Activated T-cell treated with anti-CD3 and anti-CD28 coated beads, Interleukin-2, amount 50 U/mL, for 72 hours (primary cell): ENCODE measurements at places on chromosomes 3 and 15. TPM values are rescaled to one million over a fixed set of nuclear protein-coding genes. Genes with fewer than 3 reads are reported as not detected.

GRCh38 chr3:105616374-105617121 is 249.8 kb downstream of the ALCAM start:
- H3K27me3 ChIP-seq = no peaks in the 10 kb centered on the region
- H3K4me3 ChIP-seq = no peak overlapping the region
- no peaks in the 10 kb centered on the region for H3K4me1 ChIP-seq
- no peaks in the 10 kb centered on the region for H3K36me3 ChIP-seq

GRCh38 chr3:76096036-76096435 is 310.7 kb upstream of the ZNF717 start:
- no peaks in the 10 kb centered on the region for H3K36me3 ChIP-seq
- DNase-seq = no peak
- H3K4me1 ChIP-seq = no peaks in the 10 kb centered on the region

GRCh38 chr15:90762109-90762508 is 45.0 kb downstream of the BLM start:
- peak overlapping the region; percentile 20 for H3K27ac ChIP-seq
- no peak for DNase-seq
- H3K36me3 ChIP-seq = peaks cover 11% of the 10 kb centered on the region
- H3K4me1 ChIP-seq = no peaks in the 10 kb centered on the region
- H3K27me3 ChIP-seq = no peaks in the 10 kb centered on the region

DNA sequence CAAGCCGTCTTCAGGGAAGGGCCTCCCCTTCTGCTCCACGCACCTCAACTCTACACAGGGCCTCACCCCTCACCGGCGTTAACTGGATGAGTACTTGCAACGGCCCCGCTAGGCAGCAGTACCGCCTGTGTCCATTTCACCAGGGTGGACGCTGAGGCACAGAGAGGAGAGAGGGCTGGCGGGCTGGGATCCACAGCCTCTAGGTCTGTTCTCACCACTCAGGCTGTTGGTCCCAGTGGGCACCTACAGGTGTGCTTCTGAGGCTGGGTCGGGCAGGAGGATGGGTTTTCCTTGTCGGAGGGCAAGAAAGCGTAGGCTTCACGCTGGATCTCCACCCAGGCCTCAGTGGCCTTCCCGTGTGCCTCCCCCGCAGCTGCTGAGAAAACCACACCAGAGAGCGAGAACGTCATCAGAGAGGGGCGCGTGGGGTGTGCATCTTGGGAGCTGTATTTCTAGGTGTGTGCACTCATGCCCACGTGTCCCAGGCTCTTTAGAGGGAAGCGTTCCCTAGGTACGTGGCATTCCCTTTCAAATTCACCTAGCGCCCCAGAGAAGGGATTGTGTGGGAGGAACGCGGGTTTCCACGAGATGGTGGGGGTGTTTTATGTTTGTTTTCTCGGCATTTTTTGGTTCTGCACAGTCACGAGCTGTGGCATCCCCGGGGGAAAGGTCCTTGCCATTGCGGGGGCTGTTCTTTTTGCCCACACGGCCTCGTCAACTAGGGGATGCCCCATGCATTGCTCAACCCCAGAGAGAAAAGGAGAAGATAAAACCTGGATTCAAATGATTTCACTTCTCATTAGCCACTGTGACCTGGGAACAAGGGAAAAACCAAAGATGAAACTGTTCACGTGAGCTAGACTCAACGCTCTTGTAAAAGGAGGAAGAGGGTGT is 67.7 kb downstream of the MGLL start:
- peak overlapping the region; percentile 62 for H3K4me3 ChIP-seq
- peak; percentile 53 for DNase-seq
- H3K4me1 ChIP-seq = peaks cover 45% of the 10 kb centered on the region
- H3K36me3 ChIP-seq = no peaks in the 10 kb centered on the region
- H3K27me3 ChIP-seq = peaks cover 35% of the 10 kb centered on the region

- H3K36me3 ChIP-seq = no peaks in the 10 kb centered on the region
- H3K27me3 ChIP-seq = no peaks in the 10 kb centered on the region
- H3K4me3 ChIP-seq = no peak overlapping the region
- H3K27ac ChIP-seq = no peak overlapping the region
Observed at GRCh38 chr15:90171623-90172022, 29.5 kb upstream of the SEMA4B start.

GRCh38 chr3:38453913-38454177 is 155 bp downstream of the ACVR2B start:
- peaks cover 4% of the 10 kb centered on the region for H3K4me1 ChIP-seq
- no peak for DNase-seq
- peak overlapping the region; percentile 96 for H3K4me3 ChIP-seq
- no peaks in the 10 kb centered on the region for H3K27me3 ChIP-seq
- no peak overlapping the region for H3K27ac ChIP-seq
- peaks cover 8% of the 10 kb centered on the region for H3K36me3 ChIP-seq

GRCh38 chr15:66133247-66133885 is 120.2 kb downstream of the MEGF11 start:
- DNase-seq = no peak
- peaks cover 13% of the 10 kb centered on the region for H3K4me1 ChIP-seq
- H3K27ac ChIP-seq = no peak overlapping the region
- no peaks in the 10 kb centered on the region for H3K36me3 ChIP-seq
- H3K27me3 ChIP-seq = no peaks in the 10 kb centered on the region

DNA sequence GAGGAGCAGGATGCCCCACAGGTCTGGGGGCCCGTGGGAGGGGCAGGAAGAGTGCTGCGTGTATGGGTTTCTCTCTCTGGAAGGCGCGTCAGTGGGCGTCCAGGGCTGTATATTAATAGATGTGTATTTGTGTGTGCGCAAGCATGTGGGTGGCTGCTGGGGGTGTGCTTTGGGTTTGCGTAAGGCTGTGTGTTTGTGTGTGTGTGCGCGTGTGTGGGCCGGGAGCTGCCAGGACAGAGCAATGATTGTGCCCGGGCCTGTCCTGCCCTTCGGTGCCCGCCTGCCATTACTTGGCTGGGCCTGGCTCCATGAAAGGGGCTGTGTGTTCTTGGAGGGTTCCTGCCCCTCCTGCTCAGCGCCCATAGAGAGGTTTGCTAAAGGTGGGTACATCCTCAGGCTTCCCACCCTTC is 16.3 kb downstream of the CSPG4 start:
- H3K27ac ChIP-seq = no peak overlapping the region
- H3K4me1 ChIP-seq = peaks cover 13% of the 10 kb centered on the region
- peaks cover 18% of the 10 kb centered on the region for H3K27me3 ChIP-seq
- DNase-seq = no peak

- no peak for DNase-seq
- no peak overlapping the region for H3K27ac ChIP-seq
- H3K4me1 ChIP-seq = no peaks in the 10 kb centered on the region
Observed at GRCh38 chr3:64141476-64141875, 83.8 kb downstream of the PRICKLE2 start.

GRCh38 chr15:74496648-74497047 is 35.7 kb upstream of the UBL7 start:
- no peaks in the 10 kb centered on the region for H3K27me3 ChIP-seq
- H3K36me3 ChIP-seq = peaks cover 2% of the 10 kb centered on the region
- H3K27ac ChIP-seq = no peak overlapping the region

GRCh38 chr3:148211725-148212124 is 486.0 kb upstream of the AGTR1 start:
- H3K4me3 ChIP-seq = no peak overlapping the region
- H3K36me3 ChIP-seq = no peaks in the 10 kb centered on the region
- no peak overlapping the region for H3K27ac ChIP-seq
- DNase-seq = no peak

DNA sequence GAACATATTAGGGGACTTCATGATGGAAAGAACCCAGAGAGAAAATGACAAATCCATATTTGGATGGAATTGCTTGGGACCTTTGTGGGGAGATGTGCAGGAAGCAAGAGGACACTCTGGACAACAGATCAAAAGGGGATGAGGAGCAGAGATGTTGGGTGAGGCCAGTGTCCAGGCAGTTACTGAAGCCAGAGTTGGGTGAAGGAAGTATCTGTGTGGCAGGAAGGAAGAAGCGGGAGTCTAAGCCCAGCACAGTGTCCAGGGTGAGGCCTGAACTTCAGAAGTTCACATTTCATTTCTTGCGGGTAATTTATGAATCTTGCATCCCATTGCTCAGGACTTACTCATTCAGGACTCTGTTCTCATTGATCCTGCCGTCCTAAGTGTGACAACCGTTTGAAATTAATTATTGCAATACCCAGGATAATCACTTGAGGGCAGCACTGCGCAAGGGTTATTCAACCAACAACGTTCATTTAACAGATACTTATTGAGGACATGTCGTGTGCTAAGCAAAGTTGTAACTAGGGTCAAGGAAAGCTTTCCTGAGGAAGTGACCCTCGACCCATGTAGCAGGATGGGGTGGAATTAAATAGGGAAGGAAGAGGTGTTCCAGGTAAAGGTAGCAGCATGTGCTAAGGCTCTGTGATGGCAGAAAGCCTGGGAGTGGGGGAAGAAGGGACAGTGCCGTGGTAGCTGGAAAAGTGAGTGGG is 61.3 kb upstream of the CMTM8 start:
- peak overlapping the region; percentile 76 for H3K4me3 ChIP-seq
- no peaks in the 10 kb centered on the region for H3K36me3 ChIP-seq
- H3K27ac ChIP-seq = no peak overlapping the region
- H3K27me3 ChIP-seq = peaks cover 5% of the 10 kb centered on the region
- peaks cover 14% of the 10 kb centered on the region for H3K4me1 ChIP-seq
- DNase-seq = peak; percentile 68

DNA sequence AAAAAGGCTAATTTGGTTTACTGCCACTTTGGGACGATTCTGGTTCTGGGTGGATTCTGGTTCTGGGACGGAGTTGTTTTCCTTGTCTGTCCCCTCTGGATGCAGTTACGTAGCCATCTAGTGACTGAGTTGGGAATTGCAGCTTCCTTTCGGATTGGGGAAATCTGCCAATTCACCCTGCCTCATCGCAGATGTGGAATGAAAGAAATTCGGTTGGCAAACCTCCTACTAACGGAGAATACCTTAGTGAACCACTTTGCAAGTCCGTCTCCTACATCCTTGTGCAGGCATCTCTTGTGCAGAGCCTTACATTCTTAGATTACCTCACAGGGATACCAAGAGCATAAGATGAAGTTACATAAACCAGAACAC is 31.5 kb upstream of the AP4E1 start:
- DNase-seq = peak; percentile 81
- peaks cover 20% of the 10 kb centered on the region for H3K27me3 ChIP-seq
- H3K4me3 ChIP-seq = peak overlapping the region; percentile 81
- peaks cover 2% of the 10 kb centered on the region for H3K36me3 ChIP-seq
- peaks cover 70% of the 10 kb centered on the region for H3K4me1 ChIP-seq

- H3K27me3 ChIP-seq = peaks cover 10% of the 10 kb centered on the region
- no peak overlapping the region for H3K4me3 ChIP-seq
- H3K36me3 ChIP-seq = no peaks in the 10 kb centered on the region
- no peak overlapping the region for H3K27ac ChIP-seq
Observed at GRCh38 chr15:96261575-96262034, 68.9 kb upstream of the NR2F2 start.

GRCh38 chr3:43996379-43997301 is 245.0 kb upstream of the TOPAZ1 start:
- H3K36me3 ChIP-seq = peaks cover 3% of the 10 kb centered on the region
- peaks cover 86% of the 10 kb centered on the region for H3K27me3 ChIP-seq
- peaks cover 38% of the 10 kb centered on the region for H3K4me1 ChIP-seq
- DNase-seq = peak; percentile 45
- peak overlapping the region; percentile 90 for H3K4me3 ChIP-seq
- H3K27ac ChIP-seq = peak overlapping the region; percentile 50

- DNase-seq = no peak
- no peaks in the 10 kb centered on the region for H3K4me1 ChIP-seq
- H3K4me3 ChIP-seq = no peak overlapping the region
- H3K27me3 ChIP-seq = no peaks in the 10 kb centered on the region
- no peaks in the 10 kb centered on the region for H3K36me3 ChIP-seq
Observed at GRCh38 chr15:55912982-55913381, 80.4 kb downstream of the NEDD4 start.

DNA sequence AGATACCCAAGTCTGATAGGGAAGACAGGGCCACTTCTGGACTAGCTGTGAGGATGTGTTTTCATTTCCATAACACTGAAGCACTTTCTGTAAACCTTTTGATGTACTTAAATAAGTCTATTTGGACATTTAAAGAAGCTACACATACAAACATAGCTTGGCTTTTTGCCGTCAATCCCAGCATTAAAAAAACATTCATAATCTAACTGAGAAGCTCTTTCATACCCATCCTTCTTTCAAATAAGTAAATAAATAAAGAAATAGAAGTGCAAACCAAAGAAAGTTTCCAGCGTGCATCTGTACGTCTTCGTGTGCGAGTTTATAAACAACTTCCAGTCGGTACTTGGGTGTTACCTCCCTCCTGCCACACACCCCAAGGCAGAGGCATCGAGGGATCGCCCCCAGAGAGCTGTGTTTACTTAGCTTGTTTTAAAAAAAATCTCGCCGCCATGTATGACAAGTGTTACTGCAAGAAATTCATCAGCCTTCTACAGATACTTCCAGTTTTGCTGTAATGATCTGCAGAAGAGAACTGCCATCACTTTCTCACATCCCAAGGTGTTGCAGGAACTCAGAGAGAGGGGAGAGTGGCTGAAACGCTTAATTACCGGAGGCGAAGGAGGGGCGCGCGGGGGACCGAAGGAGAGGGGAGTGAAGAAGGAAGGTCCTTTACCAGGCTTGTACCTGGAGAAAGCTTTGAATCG is 9.0 kb upstream of the MEIS2 start:
- no peak overlapping the region for H3K27ac ChIP-seq
- H3K4me3 ChIP-seq = no peak overlapping the region
- H3K27me3 ChIP-seq = peaks cover 96% of the 10 kb centered on the region
- no peak for DNase-seq
- H3K4me1 ChIP-seq = peaks cover 10% of the 10 kb centered on the region

Gene KLF15
- 0.44 TPM for total RNA-seq

Gene PROS1
- total RNA-seq = 0.50 TPM

Gene MESP2
- total RNA-seq = not detected

Gene PLSCR2
- total RNA-seq = not detected
